ENCODE measurements at places on chromosomes 16 and 17.

GRCh38 chr17:8701221-8701620, 43.4 kb downstream of the CCDC42 start:
- DNase-seq, result no peak

DNA sequence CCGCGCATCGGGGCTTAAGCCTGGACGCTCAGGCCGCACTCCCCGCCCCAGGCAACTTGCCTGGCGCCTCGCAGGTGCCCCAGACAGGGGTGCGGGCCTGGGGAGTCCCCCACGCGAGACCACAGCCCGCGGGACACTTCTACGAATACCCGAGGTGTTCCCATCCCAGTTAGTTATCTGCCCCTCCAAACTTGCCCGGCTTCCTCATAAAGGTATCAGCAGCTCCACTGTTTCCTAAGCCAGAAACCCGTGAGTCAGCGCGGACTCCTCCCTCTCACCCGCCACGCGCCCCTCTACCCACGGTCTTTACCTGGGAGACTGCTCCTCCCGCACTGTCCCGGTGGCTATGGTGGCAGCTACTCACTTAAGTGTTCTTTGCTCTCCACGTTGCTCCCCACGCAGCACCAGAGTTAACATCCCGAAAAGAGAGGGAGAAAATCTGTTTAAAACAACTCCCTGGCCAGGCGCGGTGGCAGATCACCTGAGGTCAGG, 1.0 kb upstream of the CREBBP start:
- no peak for DNase-seq

DNA sequence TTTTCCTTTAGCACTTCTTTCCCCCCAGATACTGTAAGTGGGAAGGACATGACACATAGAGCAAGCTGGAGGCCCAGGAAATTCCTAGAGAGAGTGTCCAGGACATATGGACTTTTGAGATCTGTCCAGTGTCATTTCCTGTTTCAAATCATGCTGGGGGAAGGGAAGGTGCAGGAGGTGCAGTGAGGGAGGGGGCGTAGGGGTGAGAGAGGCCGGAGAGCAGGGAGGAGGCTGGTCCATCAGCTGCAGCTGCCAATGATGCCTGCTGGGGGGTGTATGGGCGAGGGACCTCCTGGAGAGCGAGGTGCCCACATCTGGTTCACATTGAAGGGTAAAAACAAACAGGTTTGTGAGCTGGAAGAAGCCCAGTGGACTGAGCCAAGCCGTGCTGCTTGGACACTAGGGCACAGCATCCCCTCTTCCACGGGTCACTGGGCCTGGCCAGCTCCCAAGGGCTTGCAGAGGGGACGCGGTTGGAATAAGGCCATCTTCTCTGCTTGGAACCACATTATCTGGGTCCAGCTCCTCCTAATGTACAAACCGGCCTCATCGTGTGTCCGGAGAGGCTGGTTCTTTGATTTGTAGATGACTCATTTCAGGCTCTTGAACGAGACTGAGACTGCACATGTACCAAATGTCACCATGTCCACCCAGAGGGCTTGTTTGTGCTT, 70.4 kb upstream of the SMURF2 start:
- no peak for DNase-seq

DNA sequence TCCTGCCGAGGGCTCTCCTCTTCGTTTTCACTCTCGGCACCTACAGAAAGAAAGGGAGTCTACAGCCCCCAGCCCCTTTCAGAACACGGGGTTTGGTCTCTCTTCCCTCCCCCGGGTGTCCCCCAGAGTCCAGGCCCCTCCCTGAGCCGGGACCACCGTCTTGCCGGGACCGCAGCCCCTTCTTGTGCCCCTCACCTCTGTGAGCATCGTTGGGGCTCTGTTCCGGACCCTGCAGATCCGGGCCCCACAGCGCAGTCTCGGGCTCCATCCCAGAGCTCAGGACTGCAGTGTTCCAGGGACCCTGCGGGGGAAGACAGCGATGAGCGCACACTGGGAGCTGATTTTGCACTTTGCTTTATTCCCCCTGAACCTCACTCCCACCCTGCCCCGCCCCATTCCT, 2.8 kb downstream of the ZNF629 start:
- no peak for DNase-seq

GRCh38 chr17:6456914-6457687, 12.8 kb downstream of the PIMREG start:
- DNase-seq, result no peak

GRCh38 chr17:65584604-65585521, 23.4 kb upstream of the AXIN2 start:
- no peak for DNase-seq

GRCh38 chr17:77946900-77947645, 11.4 kb upstream of the TNRC6C start:
- DNase-seq, result no peak

DNA sequence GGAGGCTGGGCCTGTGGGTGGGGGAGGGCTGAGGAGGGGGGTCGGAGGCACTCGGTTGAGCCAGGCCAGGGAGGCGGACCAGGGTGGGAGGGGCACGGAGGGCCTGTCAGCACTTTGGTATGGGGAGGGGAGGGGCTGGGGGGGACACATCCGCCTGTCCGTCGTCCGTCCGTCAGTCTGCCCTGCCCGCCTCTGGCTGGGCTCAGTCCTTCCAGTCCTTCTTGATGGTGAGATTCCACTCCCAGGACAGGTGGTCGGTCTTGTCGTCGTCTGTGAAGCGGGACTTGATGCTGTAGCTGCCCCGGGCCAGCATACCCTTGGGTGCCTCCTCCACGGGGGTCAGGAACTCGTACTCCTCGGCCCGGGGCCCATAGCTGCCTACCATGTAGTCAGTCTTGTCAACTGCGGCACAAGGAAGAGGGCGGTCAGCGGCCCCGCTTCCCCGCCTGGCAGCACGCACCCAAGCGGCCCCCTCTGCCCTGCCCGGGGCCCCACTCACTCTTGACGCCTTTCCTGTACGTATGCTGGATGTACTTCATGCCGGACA, 2.4 kb downstream of the ARHGDIA start:
- DNase-seq, result no peak

DNA sequence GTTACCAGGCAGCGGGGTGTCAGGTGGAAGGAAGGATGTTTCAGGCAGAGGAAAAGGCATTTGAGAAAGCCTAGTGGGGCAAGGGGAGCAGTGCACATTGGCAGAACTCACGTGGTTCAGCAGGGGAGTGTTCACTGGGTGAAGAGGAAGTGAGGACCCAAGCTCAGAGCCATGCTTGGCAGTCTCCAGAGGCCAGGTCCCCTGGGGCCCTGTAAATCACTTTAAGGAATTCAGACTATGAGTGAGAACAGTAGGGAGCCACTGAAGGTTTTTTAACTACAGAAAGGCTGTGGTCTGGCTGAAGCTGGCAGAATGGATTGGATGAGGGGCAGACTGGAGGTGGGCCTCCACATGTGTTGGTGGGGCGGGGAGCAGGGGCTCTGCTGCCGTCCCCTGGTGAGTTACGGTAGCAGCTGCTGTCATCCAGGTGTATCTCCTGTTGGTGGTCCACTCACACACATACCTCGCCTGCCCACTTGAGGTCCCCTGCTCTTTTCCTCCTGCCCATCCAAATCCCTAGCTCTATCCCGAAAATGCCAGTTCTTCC, 5.1 kb downstream of the CLEC16A start:
- DNase-seq, result no peak

DNA sequence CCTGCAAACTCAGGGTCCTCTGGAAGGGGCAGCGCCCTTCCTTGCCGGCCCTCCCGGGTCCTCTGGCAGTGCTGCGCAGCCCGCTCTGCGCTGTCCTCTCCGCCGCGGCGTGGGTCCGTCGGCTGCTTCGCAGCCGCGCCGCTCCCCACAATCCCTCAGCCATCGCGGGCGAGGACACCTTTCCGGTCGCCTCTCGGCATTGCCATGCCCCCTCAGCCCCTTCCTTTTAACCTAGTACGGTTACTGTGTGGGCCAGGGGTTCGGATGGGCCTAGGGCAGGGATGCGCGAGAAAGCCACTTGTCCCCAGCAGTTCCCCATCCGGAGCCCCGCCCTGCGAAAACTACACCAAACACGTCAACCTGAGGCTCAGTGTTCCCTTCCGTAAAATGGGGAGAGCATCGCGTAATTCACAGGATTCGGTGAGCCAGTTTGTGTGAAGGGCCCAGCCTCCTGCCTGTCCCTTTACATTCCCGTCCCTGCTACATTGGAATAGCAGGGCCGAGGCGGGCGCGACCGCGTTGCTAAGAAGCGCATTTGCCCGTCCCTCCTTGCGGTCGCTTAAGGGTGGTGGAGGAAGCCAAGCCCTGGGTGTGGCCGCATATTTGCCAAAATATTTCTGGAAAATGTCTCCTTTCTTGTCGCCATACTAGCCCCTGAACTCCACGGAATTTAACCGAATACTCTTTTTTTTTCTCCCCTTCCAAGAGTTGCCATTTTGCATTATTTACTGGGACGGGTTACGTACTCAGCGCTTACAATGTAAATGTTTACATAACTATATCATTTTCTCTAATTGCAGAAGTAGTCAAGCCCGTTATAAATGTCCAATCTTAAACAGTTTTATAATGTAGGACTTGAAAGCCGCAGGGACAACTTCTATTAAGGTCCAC, 13.2 kb downstream of the COPZ2 start:
- DNase-seq, result no peak

DNA sequence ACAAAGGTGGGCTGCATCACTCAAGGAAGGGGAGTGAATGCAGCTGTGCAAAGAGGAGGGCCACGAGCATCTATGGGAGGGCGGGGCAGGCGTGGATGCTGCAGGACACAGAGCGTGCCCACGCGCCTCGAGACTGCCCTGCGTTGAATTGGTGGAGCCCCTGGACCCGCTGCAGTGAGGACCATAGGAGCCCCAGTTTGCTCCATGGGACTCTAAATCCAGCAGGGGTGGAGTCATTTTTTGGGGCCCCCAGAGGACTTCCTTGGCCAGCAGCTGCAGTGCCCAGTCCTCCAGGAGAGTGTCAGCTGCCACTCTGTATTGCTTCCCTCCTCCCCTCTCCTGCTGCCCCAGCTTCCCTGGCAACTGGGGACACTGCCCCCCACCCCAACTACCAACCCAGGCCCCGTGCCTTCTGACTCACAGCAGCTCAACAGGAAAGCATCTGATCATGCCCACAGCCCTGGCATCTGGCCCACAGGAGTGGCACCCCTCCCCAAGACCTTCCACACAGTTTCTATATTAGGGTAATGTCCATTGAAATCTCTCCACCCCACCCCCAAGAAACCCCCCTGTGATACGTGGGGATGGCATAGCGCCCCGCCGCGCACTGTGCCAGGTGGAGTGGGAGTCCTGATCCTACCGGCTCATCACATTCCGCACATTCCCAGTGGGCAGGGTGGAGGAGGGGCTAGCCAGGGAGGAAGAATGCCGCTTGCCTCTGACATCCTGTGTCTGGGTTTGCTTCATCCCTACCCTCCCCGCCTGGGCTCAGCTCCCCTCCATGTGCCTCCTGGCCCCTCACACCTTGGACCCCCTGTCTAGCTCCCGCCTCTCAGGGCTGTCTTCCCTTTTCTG, 27.8 kb upstream of the ITGA3 start:
- DNase-seq, result no peak

- no peak for DNase-seq
Observed at GRCh38 chr17:46773676-46774075, 44.8 kb downstream of the WNT3 start.

GRCh38 chr17:27319541-27320221, 25.8 kb downstream of the WSB1 start:
- no peak for DNase-seq

DNA sequence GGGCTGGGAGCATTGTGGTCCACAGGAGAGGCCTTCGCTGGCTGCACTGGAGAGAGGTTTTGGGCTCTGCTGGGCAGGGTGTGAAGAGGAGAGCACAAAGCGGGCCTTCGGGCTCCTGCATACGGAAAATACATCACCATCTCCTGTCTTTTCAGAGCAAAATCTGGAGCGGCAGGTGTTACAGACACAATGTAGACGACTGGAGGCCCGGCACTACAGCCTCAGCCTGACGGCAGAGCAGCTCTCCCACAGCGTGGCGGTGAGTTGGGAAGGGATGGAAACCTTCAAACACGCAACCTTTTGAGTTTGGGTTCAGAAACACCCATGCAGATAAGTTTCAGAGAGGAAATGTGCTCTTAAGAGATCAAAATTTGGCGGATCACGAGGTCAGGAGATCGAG, 17.9 kb downstream of the GINS2 start:
- DNase-seq, result no peak

- no peak for DNase-seq
Observed at GRCh38 chr17:4490109-4490591, 8.5 kb upstream of the SPNS2 start.

DNA sequence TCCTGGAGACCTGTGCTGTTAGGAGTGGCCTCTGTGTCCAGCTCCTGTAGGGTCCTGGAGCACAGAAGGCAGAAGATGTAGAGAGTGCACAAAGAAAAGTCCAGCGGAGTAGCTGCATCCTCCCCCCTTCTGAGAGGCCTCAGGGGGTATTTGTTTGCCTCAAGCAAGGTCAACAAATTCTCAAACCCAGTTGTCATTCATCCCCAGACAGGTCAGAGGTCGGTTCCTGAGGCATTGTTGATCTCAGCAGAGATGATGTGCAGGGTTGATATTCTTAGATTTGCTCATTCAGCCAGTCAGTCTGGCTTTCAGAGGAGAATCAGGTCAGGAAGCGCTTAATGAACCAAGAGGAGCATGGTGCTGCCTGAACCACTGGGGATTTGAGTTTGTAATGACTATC, 8.3 kb upstream of the RBFOX1 start:
- no peak for DNase-seq

DNA sequence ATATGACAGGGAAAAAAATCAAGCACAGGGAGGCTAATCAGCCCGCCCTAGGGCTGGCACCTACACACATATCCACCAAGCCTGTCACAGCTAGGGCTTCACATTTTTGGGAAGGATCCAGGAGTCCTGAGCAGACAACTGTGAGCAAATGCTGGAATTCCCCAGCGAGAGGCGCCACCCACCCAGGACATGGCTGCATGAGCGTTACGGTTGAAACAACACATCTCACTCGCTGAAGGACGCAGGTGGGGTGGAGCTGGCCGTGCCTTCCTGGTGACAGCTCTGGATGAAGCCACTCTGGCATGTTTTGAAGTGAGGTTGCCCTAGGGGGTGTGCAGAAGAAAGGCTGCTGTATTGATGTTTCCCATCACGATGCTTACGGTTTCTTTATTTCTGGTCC, 315.1 kb upstream of the EEF2KMT start:
- no peak for DNase-seq

DNA sequence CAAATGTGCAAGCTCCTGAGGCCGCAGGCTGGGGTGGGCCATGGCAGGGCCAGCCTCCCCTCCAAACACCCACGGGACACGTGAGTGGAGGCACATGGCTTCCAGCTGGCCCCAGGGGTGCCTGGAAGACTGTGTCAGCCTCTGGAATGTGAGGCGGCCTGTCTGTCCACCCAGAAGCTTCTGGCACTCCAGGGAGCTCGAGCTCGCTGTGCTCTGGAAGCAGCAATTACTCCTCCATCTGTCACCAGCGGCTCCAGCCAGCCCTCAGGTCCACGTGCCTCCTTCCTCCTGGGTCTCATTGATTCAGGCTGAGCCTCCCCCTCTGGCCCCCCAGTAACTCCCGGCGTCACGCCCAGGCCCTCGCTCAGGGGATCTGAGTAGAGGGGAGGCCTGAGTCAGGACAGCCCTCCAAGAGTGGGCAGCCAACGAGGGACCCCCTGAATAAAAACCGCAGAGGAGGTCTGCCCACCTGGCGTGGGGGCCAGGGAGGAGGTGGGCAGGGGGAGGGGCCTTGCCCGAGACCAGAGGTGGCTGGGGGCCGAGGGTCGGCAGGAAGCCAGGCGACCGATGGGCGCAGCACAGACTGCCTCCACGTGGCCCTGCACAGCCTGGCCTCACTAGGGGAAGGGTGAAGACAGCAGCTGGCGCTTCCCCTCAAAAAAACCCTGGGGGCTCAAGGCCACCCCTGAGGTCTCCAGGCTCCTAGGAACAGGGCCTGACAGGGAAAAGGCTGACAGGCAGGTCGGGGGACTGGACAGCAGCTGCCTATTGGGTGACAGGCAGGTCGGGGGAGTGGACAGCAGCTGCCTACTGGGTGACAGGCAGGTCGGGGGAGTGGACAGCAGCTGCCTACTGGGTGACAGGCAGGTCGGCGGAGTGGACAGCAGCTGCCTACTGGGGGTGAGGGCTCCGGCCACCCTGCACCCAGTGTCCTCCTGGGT, 11.9 kb downstream of the PIEZO1 start:
- DNase-seq, result no peak
